Immature natural killer cell (primary cell): ENCODE measurements at places on chromosomes 7 and 10.

GRCh38 chr10:125201108-125201524, 40.8 kb upstream of the CTBP2 start:
- no peak for DNase-seq
- no peak overlapping the region for H3K4me3 ChIP-seq
- no peaks in the 10 kb centered on the region for H3K36me3 ChIP-seq
- no peak overlapping the region for H3K27ac ChIP-seq
- no peaks in the 10 kb centered on the region for H3K4me1 ChIP-seq

DNA sequence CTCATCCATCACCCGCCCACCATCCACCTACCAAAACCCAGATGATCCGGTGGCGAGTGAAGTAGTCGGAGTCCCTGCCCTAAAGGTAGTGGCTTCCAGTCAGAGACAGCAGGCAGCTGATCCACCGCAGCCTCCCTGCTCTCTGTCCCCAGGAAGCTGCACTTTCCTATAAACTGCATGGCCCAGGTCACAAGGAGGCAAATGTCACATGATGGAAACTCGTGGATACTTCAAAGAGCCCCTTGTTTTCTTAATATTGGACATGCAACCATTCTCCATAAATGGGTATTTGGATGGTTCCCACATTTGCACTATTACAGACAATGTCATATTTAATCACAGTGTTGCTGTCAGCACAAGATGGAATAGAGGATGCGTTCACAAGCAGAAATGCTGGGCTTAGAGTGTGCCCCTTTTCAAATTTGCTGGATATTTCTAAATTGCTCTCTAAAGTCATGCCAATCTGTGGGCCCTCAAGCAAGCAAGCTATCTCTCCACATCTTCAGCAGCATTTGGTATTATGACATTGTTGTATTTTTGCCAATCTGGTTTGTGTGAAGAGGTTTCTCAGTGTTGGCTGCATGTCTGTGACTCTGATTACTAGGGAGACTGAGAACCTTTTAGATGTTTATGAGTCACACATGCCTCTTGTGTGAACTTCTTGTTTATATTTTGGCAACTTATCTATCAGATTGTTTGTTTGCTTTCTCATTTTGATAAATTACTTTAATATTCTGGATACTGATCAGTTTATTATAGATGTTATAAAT, 822.0 kb downstream of the TNS3 start:
- DNase-seq = no peak
- no peak overlapping the region for H3K4me3 ChIP-seq
- no peak overlapping the region for H3K27ac ChIP-seq
- no peaks in the 10 kb centered on the region for H3K36me3 ChIP-seq

DNA sequence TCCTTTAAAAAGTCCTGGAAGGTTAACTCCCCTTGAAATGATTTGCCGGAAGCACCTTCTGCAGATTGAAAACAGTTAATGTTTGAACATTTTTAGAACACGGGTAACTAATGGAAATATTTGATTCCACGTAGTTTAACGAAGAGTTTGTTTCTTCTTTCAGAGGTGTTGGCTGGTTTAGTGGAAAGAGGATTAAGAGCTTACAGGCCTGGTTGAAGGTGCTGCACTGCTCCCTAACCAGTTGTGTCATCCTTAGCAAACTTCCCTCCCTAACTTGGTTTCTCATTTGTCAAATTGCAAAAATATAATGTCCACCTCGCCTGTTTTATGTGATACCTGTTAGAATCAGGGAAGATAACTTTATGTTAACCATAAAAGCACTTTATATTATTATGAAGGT, 243.0 kb upstream of the FZD8 start:
- H3K27me3 ChIP-seq = peaks cover 12% of the 10 kb centered on the region
- DNase-seq = no peak
- H3K36me3 ChIP-seq = no peaks in the 10 kb centered on the region
- H3K4me1 ChIP-seq = no peaks in the 10 kb centered on the region
- no peak overlapping the region for H3K27ac ChIP-seq

- H3K27me3 ChIP-seq = no peaks in the 10 kb centered on the region
- DNase-seq = no peak
- H3K4me3 ChIP-seq = no peak overlapping the region
- H3K27ac ChIP-seq = no peak overlapping the region
- H3K36me3 ChIP-seq = peaks cover 4% of the 10 kb centered on the region
- H3K4me1 ChIP-seq = peaks cover 20% of the 10 kb centered on the region
Observed at GRCh38 chr7:137970253-137970975, 31.5 kb downstream of the CREB3L2 start.

DNA sequence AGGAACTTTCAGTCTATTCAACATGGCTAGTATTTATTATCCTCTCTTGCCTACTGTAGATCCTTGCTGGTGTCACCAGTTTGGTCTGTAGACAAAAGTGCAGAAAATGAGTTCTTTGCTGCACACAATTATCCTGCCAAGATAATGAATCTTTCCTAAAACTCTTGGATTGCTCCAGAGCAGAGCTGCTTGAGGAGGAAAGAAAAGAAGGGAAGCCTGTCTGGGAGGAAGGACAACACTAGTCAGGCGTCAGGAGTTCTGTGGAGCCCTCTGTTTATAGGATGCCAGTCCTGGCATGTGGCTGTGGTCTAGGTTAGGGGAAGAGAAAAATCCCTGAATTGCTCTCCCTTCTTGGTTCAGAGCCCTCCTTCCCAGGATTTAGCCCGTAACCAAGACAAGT, 430.0 kb upstream of the GALNT17 start:
- H3K36me3 ChIP-seq = peaks cover 4% of the 10 kb centered on the region
- H3K27me3 ChIP-seq = peaks cover 3% of the 10 kb centered on the region
- H3K4me1 ChIP-seq = peaks cover 62% of the 10 kb centered on the region
- H3K27ac ChIP-seq = no peak overlapping the region
- no peak for DNase-seq

DNA sequence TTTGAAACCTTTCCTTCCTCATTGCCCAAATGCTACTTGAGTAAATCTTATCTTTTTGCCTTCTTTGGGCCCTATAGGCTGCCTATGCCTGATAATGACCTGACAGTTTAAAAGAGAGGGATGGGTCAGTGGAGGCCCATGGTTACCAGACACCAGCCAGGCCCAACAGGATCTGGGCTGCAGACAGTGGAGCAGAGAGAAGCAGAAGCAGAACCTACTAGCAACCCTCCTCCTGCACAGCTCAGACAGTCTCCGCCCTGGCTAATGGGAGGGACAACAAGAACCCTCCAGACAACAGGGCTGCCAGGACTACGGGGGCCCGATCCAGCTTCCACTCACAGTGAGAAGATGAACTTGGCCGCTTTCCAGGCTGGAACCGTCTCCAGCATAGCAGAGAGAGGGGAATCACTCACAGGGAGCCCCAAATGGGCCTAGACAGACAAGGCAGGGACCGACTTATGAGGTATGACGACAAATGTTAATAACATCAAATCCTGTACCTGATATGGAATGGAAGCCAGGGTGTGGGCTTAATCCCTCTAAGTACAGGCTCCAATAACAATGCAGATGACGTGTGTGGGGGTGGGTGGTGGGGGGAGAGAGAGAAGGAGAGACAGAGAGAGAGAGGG, 31.7 kb upstream of the DGKI start:
- H3K4me1 ChIP-seq = no peaks in the 10 kb centered on the region
- no peak overlapping the region for H3K27ac ChIP-seq
- H3K27me3 ChIP-seq = no peaks in the 10 kb centered on the region
- DNase-seq = no peak

- DNase-seq = no peak
- no peak overlapping the region for H3K27ac ChIP-seq
- H3K27me3 ChIP-seq = no peaks in the 10 kb centered on the region
- peaks cover 15% of the 10 kb centered on the region for H3K4me1 ChIP-seq
- no peak overlapping the region for H3K4me3 ChIP-seq
- no peaks in the 10 kb centered on the region for H3K36me3 ChIP-seq
Observed at GRCh38 chr10:30282221-30282620, 66.9 kb downstream of the MTPAP start.
